ENCODE measurements at places on chromosomes 12 and 14. TPM values are rescaled to one million over a fixed set of nuclear protein-coding genes. Genes with fewer than 3 reads are reported as not detected.

- DNase-seq, result no peak
Observed at GRCh38 chr14:95700221-95700976, 13.5 kb downstream of the TCL1A start.

GRCh38 chr12:50508970-50509663 is 4.3 kb downstream of the DIP2B start:
- DNase-seq, result no peak

DNAI7 gene
- not detected for total RNA-seq

RBP5 gene
- not detected for total RNA-seq

PLEKHA5 gene
- total RNA-seq, result 5.6 TPM

Measured in natural killer cell treated with Interleukin-12 subunit alpha and Interleukin-12 subunit beta and Interleukin-15 and Interleukin-18, amount 100 ng/mL, for 72 hours (primary cell).